ENCODE measurements at places on chromosomes 5 and 9.

DNA sequence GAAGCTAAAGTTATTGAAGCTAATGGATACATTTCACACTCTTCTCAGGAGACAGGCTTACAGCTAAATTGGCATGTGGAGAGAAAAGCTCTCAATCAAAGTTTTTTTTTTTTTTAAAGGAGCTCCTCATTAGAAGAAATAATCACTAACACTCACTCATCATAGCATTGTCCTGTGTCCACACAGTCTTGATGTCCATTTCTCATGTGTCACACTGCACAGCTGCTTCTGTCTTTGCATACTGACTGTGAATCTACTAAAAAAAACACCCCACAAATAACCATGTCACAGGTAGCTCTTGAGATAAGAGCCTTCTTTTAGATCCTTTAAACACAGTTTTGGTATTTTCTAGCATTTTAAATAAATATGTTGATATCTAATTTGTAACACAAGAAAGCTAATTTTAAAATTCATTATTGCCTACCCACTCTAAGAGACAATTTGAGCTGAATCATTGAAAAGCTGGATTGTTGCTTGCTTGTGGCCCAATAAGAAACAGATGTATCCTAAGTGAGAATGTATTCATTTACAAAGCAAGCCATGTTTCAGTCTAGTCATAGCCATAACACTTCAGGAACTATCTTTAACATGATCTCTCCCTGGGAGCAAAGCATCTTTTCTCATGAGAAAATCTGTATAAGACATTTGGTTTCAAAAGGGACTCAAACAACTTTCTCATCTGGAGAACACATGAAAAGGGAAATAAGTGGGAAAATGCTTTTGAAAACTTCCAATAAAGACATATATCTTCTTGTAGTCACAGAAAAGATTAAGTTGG lies 48.1 kb upstream of the PCSK1 start:
- no peak for DNase-seq

DNA sequence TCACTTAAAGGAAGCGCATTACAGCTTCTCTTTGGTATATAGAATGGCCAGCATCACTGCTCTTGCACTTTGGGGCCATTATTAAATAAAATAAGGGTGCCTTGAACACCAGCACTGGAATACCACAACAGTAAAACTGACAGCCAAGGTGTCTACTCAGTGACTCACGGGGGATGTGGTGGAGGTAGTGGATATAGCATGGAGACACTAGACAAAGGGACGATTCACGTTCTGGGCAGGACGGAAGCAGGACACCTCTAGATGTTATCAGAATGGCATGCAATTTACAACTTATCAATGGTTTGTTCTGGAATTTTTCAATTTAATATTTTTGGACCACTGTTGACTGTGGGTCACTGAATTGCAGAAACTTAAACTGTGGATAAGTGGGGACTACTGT lies 32.9 kb upstream of the PDE8B start:
- DNase-seq, result no peak

- DNase-seq, result no peak
Measured at GRCh38 chr5:88937406-88937805, 54.4 kb upstream of the MEF2C start.

DNA sequence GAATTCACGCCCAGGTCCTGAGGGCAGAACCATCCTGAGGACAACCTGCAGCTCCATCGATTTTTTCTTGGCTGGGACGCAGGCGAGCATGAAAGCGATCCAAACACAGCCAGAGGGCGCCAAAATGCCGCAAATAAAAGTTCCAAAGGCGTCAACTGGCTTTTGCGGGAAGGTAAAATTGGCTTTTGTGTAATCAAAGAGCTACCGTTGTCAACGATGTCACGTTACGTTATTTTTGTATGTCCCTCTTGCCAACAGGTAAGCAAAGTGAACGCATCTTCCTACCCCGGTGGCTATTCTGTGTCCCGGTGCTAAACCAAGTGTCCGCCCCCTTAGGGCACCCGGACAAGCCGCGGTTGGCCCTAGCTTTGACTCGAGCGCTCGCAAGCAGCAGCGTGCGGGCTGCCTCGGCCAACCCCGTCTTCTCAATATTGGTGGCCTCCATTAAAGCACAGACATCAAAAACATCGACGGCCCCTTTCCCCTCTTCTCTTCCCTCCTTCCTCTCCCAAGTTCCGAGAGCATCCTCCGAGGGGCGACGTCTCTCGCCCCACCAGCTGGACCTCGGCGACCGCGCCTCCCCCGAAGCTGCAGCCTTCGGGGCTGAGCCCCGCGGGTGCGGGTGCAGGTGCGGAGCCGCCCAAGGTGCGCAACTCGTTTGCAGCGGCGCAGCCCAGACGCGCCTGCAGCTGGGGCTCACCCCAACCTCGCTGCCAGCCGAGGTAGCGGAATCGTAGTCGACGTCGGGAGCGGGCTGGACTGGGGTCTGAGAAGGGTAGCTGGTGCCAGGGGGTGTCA lies 1.1 kb upstream of the BASP1 start:
- peak; percentile 41 for DNase-seq

DNA sequence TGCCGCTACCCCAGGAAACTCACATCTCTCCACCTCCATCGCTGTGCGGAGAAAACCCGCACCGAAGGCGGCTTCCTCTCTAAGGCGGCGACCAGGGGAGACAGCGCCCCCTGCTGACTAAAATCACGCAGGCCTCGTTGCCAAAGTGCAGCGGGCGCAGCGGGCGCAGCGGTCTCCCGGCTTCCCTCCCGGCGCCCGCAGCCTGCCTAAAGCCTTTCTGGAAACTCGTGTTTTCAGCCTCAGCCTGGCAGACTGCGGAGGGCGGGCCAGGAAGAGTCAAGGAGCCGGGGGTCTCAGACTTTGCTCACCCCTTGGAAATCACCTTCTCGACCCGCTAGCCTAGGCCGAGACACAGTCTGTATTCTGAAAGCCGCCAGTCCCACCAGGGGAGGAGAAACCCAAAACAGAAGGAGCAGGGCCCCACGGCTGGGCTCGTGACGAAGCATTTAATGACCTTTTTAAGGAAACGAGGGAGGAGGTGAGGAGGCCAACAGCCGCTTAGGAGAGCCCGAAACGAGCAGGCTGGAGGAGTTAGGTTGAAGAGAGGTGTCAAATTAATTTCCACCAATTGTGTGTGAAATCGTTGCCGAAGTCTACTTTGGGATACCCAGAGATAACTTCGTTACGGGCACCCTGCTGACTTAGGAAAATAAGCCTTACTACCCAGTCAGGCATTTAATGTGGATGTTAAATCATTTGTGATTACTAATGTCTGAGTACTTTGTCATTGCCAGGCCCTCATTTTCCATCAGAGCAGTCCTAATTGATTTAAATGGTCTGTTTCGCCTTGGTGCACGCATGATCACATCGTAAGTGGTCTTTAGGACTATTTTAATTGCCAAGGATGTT lies 7.3 kb upstream of the FOXB2 start:
- DNase-seq, result peak; percentile 58

DNA sequence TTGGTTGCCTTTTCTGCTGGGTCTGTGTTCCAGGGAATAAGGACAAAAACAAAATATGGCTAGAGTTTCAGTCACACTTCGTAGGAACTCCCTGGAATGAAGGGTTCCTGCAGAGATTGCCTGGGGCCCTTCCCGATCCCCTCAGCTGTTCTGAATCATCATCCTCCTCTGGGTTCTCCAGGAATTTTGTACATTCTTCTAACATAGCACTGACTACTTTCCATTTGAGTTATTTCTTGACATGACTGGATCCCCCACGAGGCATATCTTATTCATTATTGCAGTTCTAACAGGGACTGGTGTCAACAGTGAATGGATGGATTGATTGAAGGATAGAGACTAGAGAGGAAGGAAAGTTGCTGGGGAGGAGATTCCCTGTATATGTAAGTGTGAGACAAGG lies 49.2 kb upstream of the TNC start:
- no peak for DNase-seq

DNA sequence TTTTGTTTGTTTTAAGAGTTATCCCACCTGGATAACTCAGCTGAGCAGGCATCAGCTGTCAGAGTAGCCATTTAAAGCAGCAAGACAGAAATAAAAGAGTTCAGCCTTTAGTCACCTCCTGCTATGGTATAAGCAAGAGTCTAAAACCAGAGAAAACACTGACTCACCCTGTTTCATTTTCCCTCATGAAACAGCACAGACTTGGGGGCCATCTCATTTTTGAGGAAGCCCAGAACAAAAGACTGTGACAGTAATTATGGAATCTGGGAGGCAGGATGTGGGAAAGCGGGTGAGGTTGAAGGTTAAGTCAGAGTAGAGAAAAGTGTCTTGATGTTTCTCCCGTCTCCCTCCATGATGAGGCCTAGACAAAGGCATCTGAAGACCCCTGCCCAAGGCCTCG lies 90.2 kb upstream of the FAM174A start:
- DNase-seq, result no peak

- DNase-seq, result no peak
Measured at GRCh38 chr5:68372161-68372560, 156.6 kb downstream of the PIK3R1 start.

- DNase-seq, result no peak
Measured at GRCh38 chr5:10552183-10553143, 11.4 kb upstream of the ANKRD33B start.

GRCh38 chr9:17361378-17361777 lies 217.5 kb upstream of the SH3GL2 start:
- no peak for DNase-seq

GRCh38 chr9:36102742-36103495 lies 33.6 kb upstream of the GLIPR2 start:
- peak; percentile 90 for DNase-seq

DNA sequence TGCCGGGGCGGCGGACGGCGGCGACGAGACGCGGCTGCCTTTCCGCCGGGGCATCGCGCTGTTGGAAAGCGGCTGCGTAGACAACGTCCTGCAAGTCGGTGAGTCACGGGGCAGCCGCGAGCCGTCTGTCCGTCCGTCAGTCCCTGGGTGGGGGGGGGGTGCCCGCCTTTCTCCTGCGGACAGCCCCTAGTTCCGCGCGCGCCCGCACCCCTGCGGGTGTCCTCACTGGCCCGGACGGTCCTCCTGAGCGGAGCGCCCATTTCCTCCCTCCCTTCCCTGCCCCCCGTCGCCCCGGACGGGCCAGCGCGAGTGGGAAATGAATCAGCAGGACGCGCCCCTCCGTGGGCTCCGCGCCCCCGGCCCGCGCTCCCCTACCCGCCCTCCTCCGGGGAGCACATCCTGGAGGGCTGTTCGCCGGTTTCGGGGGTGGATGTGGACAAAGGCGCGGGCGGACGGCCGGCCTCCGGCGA lies 828 bp downstream of the ZSWIM6 start:
- no peak for DNase-seq

DNA sequence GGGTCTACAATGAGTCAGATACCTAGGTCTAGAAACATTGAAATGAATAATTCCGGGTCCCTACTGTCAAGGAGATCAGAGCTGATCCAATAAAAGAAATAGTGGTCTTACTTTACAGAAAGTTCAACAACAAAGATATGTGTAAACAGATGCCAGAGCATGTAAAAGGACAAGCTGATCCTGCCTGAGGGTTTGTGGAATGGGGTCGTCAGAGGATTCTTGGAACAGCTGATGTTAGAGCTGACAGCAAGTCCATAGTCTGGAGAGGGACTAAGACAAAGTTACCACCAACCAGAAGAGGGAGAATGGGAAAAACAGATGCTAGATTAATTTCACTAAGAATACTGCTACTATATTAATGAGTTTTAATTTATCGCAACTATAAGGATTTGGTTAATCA lies 71.5 kb downstream of the FREM1 start:
- DNase-seq, result no peak

DNA sequence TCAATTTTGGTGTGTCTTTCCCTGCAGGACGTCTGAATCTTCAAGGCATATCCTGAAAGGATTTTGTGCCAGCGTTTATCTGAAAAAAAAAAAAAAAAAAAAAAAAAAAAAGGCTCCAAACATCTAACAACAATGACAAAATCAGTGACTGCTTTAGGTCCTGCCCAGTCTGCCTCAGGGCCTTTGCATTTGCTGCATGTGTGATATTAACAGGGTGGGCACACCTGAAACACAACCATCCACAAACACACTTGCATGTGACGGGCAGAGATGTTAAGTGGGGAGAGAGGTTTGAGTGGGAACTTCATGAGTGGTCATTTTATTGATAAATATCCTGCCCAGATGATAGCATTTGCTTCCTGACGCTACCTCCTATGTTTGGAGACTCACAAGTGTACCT lies 82.4 kb upstream of the SAP30L start:
- DNase-seq, result no peak

DNA sequence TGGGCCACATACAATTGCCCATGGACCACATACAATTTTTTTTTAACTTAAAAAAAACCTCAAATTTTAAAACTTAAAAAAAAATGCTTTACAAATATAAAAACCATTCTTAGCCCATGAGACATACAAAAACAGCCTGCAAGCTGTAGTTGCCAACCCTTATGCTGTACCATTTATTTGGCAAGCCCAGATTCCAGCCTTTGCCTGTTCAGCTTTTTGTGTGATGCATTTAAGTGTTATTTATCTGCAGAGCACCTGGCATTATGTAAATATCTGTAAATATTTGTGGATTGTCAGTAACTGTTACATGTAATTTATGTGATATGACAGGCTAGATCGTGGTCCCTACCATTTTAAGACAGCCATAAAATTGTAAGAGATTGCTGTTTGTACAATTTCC lies 32.6 kb downstream of the HEXB start:
- no peak for DNase-seq

DNA sequence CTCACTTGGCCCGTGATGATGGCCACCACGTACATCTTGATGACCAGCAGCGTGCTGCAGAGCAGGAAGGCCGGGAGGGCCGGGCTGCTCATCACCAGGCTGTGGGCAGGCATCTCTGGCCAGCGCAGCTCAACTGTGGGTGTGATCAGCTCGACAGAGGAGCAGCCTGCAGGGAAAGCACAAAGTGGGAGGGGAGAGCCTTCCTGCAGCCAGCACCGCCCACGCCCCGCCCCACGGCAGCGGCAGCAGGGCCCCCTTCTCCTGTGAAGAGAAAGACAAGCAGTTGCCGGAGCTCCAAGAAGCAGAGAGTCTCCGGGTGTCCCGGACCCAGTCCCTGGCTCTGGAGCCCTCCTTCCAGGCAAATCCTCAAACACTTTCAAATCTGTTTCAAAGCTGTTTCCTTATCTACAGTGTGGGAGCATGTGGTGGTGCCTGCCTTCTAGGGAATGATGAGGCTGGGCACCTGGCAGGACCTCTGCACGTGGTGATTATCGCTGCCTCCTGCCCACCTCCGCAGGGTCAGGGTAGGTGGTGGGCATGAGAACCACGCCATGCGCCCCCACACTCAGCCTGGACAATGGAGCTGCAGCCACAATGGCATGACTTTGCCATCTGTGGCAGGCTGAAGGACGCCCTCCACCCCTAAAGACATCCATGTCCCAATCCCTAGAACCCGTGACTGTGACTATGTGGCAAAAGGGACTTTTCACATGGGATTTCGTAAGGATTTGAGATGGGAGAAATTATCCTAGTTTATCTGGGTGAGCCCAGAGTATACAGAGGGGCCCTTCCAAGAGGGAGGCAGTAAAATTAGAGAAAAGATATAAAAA lies at the start of gene PTGES:
PTGES (minus strand) TSS at position 143 of the 830 bp plus-strand sequence; CDS start at position 113, 30 bp downstream.
- DNase-seq, result peak; percentile 15

- DNase-seq, result no peak
Measured at GRCh38 chr5:39494107-39494510, 69.3 kb upstream of the DAB2 start.

GRCh38 chr5:64947031-64947430 lies 178.3 kb downstream of the CWC27 start:
- no peak for DNase-seq
